Daoy (cell line): ENCODE measurements at places on chromosomes 12 and 14. TPM values are rescaled to one million over a fixed set of nuclear protein-coding genes. Genes with fewer than 3 reads are reported as not detected.

DNA sequence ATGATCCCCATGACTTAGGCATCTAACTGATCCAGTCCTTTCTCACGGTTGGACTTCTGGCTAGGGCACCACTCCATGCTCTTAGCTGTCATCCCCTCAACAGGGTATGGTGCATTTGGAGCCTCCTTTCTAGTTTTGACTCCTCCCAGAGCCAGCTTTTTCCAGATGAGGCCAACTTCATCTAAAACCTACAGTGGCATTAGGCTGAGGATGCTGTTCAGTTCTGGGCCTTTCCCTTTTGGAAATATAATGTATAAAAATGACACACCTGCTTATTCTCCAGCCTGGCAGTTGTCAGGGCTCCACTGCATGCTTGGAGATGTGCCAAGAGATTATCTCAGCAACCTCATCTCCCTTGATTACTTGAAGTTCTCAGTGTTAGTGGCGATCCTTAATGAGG lies 239.7 kb downstream of the EMP1 start:
- peak; percentile 28 for DNase-seq

GRCh38 chr12:80756875-80757274 lies 40.2 kb downstream of the MYF5 start:
- DNase-seq, result no peak

GRCh38 chr12:111442301-111443045 lies 36.8 kb downstream of the SH2B3 start:
- DNase-seq, result no peak

Gene ZNF219
- 13.4 and 13.7 TPM in 2 replicates for total RNA-seq

Gene RFX4
- not detected in 2 replicates for total RNA-seq

DNA sequence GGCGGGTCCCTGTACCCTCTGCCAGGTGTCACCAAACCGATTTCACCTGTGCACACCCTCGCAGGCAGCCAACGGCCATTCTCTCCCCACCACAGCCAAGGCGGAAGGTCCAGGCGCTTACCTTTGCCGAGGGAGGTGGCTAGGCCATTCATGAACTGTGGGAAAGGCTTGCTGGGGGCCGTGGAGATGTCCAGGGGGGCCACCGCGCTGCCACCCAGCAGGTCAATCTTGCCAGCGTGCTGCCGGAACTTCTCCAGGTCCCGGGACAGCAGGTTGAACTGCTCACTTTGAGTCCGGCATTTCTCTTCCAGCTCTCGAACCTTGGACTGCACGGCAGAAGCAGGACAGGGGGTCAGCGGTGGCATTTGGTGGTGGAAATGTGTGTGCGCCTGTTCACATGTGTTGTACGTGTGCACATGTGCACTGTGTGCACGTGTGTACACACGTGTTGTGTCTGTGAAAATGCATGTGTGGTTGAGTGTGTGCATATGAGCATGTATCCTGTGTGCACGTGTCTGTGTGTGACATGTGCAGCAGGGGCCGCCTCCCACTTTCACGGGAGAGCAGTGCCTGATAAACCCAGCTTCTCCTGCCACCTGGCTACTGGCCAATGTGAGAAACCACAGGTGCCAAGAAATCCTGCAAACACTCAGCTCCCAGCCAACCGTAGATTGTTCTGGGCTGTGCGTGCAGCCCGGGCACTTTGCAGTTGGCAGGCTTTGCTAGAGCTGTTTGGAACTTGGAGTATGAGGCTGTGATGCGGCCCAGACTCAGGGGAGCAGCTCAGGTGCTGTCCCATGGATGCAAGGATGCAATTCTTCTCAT lies 118.9 kb downstream of the PIWIL1 start:
- DNase-seq, result no peak

DNA sequence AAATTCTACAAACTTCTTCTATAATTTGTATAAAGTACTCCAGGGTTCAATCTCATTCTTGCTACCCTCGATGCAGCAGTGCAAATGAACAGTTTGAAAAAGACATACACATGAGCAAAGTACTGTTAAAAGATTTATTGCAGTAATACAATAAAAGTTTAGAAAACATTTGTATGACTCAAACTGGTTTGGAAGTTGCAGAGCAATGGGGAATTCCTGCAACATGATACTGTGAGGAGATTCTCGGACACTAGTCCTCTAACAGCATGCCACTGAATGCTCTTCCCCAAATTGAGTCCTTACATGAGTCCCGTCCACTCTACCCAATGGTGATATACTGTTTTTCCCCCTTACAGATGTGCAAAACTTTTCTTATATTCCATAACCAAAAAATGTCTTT lies 45.4 kb downstream of the ATG14 start:
- peak; percentile 63 for DNase-seq
